ENCODE measurements at places on chromosomes 6 and 20.

- DNase-seq, result no peak
Measured at GRCh38 chr6:154596701-154597100, 86.2 kb upstream of the CNKSR3 start.

DNA sequence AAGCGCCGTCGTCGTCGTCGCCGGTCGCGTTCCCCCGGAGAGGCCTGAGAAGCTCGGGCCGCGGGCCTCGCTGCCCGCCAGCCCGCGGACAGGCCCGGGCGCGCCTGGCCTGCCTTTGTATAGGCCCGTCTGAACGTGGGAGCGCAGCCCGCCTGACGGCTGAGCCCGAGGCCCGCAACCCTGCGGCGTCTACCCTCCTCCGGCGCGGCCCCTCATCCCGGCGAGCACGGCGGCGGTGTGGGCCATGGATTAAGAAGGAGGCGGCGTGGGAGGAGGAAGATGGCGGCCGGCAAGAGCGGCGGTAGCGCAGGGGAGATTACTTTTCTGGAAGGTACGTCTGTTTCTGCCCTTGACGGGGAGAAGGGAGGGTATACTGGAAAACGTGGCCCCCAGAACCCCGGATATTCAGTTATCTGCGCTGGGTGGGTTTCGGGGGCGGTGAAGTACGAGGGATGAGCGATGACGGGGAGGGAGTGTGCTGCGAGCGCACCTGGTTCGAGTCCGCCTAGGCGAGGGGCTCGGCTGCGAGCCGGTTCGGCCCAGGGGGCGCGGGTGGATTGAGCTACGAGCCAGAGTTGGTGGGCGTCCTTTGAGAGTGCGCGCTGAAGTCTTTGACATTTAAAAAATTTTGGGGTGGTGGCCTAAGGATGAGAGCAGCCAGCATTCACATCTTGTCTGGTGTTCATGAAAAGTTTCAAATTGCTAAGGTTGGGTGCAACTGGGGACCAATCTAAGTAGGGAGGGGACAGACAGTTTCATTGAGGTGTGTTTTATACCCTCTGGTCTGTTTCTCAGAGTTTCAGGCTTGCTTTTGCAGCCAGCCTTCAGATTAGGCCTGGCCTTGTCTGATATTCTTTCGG is 796 bp downstream of the SENP6 start:
- DNase-seq, result no peak

DNA sequence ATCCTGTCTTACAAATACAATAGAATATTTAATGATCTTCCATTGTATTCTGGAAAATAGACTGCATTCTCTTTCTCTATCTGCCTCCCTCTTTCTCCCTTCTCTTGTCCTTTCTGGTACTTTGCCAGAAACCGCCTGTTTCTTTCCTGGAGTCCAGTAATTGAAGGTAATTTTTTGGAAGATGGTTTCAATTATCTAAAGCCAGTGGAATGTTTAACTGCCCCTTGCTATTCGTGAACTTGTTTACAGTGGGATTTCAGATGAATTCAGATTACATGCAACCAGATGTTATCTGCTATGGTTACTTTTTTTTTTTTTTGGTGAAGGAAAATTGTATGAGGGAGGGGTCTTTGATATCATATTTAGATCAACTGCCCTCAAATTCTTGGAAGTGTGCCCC is 655.5 kb upstream of the FLRT3 start:
- no peak for DNase-seq

DNA sequence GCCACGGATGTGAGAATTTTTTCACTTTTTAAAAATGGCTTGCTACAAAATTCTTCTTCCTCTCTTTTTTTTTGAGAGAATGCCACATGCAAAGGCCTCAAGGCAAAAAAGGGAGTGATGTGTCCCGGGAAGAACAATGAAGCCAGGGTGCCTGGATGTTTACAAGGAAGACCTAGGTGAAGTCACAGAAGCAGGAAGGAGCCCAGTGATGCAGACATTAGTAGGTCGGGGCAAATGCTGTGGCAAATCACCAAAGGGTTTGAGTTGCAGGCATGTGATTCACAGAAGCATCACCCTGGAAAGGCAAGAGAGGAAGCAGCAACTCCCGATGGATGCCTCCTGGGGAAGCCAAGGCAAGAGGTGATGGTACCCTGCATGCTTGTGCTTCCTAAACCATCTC is 46.8 kb downstream of the FARS2 start:
- no peak for DNase-seq

Data from LNCaP clone FGC (cell line).